ENCODE measurements at places on chromosomes 6 and 20.

DNA sequence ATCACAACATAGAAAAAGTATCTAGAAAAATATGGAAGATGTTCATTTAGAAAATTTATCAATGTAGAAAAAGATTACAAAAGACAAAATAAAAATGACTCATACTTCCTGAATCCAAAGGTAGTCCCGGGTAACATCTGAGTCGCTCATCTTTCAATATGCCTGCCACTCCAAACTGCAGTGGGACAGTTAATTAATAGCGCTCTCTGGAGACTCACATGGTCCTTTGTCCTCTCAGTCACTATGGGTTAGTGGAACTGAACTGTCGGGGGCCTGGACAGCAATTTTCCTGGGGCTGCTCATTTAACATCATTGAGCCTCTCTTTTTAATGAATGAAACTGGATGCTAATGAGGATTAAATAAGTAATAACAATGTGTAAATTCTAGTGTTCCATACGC, 103.4 kb downstream of the MAP3K4 start:
- no peak for DNase-seq

GRCh38 chr20:32282461-32282860, 5.0 kb downstream of the KIF3B start:
- no peak for DNase-seq

GRCh38 chr6:105726902-105727655, 324.2 kb upstream of the PREP start:
- DNase-seq, result no peak

GRCh38 chr6:105326833-105327770, 75.8 kb downstream of the PREP start:
- DNase-seq, result no peak

- no peak for DNase-seq
These were observed 733 bp upstream of the PSORS1C2 start for GRCh38 chr6:31139599-31139998.

GRCh38 chr6:7542874-7543624, 1.6 kb downstream of the DSP start:
- peak; percentile 25 for DNase-seq

- DNase-seq, result no peak
These were observed 178.2 kb upstream of the THEMIS start for GRCh38 chr6:128079021-128079420.

DNA sequence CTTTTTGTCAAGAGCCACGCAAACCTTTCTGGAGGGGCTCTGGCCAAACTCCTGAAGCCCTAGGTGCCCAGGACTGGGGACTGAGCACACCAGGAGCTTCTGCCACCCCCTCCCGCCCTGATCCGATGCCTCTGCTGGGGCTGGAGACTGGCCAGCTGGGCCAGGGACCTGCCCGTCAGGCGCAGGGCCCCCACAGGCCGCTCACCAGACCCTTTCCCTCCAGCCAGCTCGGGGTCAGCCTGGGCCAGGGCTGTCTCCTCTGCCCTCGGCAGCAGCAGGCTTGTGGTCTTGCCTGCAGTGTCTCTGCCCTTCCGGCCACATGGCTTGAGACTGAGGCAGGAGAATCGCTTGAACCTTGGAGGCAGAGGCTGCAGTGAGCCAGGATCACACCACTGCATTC, 14.6 kb downstream of the RTEL1 start:
- DNase-seq, result no peak

GRCh38 chr6:41731561-41732086, 3.8 kb downstream of the TFEB start:
- no peak for DNase-seq

GRCh38 chr6:25027221-25027916, 91.6 kb upstream of the RIPOR2 start:
- DNase-seq, result no peak

DNA sequence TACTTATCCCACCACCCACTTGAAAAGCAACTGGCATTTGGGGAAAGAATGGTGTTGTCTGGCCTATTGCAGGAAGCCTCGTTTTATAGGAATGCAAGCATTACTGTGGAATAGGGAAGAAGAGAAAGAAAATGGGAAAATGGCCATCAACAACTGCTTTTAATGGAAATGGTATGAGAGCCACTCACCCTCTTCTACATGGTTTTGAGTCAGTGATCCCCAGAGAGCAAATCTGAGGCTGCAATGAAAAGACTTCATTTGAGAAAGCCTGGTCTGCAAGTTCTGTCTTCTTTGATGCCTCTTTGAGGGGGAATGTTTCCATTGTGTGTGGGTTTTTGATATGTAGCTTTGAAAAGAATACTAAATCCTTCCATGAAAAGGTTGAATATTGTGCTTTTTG, 172.3 kb upstream of the HDDC2 start:
- no peak for DNase-seq

GRCh38 chr20:35621560-35621946, 5.9 kb downstream of the SPAG4 start:
- no peak for DNase-seq

DNA sequence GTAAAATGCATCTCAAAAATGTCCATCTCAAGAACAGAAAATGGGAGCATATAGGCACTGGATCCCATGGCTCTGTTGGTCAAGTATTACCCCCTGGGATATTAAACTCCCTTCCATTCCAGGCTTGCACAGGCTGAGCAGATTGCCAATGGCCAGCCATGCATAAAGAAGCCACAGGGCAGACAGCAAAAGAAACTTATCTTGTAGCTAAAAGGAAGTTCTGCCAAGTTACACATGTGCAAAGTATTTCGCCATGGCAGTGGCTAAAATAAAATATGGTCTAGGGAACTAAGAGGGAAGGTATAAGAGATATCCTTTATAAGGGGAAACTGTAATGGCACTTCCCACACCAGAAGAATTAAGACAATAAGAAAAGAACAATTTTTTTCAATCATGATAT, 415.6 kb upstream of the BTBD3 start:
- DNase-seq, result no peak

DNA sequence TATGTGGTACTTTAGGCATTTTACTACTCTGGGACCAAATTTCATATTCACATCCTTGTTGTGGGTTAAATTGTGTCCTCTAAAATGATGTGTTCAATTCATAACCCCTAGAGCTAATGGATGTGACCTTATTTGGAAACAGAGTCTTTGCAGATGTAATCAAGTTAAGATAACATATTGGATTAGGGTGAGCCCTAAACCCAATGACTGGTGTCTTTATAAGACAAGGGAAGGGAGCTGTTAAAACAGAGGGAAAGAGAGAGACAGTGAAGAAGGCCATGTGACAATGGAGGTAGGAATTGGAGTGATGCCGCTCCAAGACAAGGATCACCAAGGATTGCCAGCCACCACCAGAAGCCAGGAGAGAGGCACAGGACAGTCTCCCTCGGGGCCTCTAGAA, 220.0 kb downstream of the ADGRG6 start:
- no peak for DNase-seq

- DNase-seq, result no peak
These were observed 19.3 kb downstream of the SLCO4A1 start for GRCh38 chr20:62661647-62662046.

DNA sequence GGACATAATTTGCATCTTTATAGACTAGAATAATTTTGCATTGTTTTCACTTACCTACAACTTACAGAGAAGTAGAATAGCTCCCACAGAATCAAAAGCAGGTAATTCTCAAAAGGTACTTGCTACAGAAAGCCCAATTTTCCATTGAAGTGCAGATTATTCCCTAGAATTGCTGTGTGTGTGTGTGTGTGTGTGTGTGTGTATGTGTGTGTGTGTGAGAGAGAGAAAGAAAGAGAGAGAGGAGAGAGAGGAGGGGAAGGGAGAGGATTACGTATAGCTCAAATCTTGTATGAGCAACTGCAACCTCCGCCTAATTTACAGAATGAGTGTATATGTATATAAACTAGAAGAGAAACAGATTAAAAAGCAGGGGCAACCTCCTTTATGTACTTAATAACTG, 68.0 kb downstream of the DOK5 start:
- no peak for DNase-seq

DNA sequence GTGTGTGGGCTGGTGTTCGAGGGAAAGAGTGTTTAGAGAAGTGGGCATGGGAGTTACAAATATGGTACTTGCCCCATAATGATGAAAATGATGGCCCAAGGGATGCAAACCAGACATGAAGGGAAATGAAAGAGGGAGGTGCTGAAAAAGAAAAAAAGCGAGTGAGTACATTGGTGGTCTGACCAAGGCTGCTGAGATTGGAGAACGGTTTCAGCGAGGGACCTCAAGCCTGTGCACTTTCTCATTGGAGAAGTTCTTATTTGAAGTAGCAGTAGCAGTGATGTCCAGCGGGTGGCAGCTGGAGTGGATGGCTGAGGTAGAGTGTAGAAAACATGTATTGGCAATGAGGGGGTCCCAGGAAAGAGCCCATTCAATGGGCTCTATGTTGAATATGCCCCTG, 54.8 kb downstream of the TNFAIP3 start:
- no peak for DNase-seq

DNA sequence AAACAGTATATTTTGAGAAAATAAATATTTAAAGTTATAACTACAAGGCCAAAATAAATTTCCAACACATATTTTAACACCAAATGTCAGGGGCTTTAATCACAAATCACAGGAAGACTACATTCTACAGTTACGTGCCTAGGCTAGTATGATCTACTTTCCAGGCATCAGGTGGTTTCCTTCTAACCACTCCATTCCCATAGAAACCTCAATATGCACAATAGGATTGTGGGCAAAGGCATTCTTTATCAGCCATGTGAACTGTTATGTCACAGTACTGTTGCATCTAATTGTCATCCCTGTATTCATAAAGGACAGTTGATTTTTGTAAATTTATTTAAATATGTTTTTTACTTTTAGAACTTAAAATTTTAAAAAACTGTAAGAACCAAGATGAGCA, 32.4 kb downstream of the ATG5 start:
- no peak for DNase-seq

- DNase-seq, result no peak
These were observed 44.9 kb downstream of the ZNF334 start for GRCh38 chr20:46468508-46468907.

All from mesothelial cell of epicardium (in vitro differentiated cells).